ENCODE measurements at places on chromosomes 1 and 21.

- DNase-seq: no peak
These were observed 464.8 kb upstream of the USP24 start for GRCh38 chr1:55679971-55680370.

DNA sequence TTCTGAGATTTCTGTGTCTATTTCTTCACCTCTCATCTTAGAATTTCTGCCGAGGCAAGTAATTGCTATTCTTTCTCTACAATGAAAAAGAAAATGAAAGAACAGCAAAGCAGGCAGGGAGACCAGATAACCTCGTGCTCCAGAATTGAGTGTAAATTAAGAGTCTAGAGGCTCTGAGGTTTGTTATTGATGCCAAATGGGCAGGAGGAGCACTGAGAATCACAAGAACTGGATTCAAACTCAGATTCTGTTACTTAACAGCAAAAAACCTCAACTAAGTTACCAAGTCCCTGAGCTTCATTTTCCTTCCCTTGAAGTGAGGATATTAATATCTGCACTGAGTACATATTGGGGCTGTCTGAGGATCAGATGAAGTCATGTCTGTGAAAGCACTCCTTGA, 5.5 kb upstream of the DDR2 start:
- DNase-seq: no peak

GRCh38 chr1:172401892-172402291, 18.6 kb upstream of the C1orf105 start:
- peak; percentile 67 for DNase-seq

DNA sequence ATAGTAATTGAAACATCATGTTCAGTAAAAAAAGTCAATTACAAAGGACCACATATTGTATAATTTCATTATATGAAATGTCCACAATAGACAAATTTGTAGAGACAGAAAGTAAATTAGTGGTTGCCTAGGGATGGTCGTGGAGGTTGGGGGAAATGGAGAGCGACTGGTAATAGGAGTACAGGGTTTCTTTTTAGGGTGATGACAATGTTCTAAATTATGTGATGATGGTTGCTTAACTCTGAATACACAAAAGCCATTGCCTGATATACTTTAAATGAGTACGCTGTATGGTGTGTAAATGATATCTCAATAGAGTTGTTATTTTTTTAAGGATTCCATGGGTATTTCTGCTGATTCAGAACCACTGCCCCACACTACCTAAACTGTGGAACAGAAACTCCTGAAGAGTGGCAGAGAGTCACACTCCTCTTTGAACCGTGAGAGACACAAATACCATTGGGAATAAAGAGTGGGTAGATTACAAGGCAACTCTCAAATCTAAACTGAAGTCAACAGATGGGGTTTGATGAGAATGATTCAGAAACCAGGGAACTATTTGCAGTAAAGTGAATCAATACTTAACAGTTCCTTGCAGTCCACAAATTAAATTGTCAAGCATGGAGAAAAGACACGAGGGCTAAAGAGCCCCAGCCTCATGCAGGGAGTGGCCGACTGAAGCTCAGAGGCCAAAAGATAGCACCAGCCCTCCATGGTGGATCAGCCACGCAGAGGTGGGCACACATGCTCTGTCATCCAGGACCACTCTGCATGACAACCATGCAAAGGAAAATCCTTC, 118.0 kb downstream of the CAPN8 start:
- no peak for DNase-seq

GRCh38 chr1:32447469-32448185, 17.2 kb upstream of the ZBTB8B start:
- DNase-seq: peak; percentile 90

- DNase-seq: peak; percentile 90
These were observed 121.8 kb upstream of the TNR start for GRCh38 chr1:175865041-175865766.

GRCh38 chr1:219329578-219329977, 155.9 kb downstream of the LYPLAL1 start:
- no peak for DNase-seq

- DNase-seq: no peak
These were observed 9.1 kb downstream of the LAMC2 start for GRCh38 chr1:183195142-183195574.

DNA sequence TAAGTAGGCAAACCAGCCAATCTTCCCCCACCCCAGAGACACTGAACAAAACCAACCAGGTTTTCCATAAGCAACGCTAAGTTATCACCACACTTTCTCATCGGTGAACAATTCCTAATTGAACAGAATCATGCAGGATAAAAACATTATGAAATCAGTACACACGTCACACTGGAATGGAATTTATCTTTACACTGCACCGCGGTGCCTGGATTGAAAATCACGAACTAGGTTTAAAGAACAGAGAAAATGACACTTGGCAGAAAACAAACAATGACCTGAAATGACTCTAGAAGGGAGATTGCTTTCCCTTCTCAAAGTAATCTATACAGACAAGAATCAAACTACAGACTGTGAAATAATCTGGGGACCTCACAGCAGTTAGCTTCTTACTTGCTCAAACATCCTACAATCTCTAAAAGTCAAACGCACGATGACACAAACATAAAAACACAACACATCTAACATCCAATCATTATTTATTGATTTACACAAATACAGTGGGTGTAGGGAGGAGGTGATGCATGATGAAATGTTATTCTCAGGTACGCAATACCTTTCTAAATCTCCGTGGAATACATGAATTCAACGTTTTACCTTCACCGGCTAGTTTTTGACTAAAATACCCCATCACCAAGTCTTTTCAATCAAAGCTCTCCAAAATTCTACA, 1.9 kb downstream of the EIF4G3 start:
- DNase-seq: no peak

DNA sequence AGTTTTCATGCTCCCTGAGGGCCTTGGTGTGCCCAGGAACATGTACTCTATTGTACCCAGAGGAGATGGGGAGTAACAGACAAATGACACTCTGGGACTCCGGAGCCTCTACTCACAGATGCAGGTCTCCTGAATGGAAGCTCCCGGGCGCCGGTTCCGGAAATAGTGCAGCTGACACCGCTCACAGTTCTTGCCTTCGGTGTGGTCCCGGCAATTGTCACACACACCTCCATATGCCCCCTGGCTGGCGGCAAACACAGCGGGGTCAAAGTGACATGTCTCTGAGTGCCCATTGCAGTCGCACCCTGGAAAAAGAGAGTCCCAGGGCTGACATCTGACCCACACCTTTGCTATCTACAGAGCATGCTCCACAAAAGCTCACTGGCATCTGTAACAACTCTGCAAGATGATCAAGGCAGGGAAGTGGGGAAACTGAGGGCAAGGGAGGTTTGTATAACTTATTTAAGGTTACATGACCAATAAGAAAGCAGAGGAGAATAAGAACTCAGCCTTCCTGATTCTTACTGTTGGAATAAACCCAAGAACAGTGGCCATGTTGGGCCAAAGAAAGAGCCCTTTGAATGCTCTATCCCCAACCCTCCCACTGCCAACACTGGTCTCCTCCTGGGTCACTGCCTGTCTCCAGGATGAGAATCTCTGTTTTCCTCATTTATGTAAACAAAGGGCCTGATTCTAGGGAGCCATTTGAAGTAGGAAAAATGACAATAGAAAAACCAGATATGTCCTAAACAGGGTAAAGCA, 22.4 kb downstream of the LAMB3 start:
- DNase-seq: no peak

DNA sequence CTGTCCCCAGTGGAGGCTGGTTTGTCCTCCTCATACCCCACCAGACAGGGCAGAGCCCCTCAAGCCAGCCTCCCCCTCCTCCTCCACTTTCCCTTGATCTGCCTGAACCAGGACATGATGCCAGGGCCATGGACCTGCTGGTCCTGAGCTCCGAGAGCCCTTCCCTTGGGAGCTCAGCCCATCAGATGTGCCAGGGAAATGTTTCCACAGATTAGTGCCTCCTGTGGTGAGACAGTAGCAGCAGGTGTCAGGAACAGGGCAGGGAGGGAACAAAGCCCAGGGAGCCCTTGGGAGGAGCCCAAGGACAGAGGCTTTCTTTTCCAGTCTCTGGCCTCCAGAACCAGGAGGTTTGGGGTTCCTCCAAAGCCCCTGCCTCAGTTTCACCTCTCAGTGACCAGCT, 14.6 kb upstream of the SLC41A1 start:
- peak; percentile 75 for DNase-seq

DNA sequence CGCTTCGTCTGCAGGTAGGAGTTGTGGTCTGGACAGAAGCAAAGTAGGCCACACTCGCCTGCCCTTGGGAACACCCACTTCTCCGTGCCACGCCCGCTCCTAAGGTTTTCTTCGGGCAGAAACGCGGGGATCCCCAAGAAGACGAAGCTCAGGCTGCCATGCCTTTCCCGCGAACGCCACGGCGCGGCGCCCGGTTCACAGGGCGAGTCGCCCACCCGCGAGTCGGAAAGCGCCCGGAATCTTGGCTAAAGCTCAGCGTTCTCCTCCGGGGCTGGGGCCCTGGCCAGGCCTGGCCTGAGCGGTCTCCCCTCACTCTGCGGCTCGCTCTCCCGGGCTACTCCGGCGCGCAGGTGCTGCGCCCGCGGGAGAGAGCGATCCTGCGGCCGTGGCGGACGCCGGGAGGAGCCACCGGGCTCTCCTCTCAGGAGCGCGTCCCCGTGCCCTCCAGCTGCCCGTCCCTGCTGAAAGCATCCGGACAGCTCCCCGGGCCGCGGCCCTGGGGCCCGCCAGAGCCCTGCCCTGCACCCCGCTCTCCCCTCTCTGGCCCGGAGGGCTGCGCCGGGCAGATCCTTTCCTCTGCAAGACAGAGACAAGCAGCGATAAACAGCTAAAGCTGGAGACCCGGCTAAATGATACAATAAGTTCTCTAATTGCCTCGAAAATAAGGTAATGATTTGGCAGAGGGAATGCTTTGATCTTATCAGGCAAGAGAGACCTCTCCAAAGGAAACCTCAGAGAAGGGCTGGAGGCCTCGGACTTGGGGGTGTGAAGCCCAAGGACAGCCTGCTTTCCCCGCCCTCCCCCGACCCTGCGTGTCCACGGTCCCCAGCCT, 6.7 kb upstream of the WNT2B start:
- peak; percentile 82 for DNase-seq

DNA sequence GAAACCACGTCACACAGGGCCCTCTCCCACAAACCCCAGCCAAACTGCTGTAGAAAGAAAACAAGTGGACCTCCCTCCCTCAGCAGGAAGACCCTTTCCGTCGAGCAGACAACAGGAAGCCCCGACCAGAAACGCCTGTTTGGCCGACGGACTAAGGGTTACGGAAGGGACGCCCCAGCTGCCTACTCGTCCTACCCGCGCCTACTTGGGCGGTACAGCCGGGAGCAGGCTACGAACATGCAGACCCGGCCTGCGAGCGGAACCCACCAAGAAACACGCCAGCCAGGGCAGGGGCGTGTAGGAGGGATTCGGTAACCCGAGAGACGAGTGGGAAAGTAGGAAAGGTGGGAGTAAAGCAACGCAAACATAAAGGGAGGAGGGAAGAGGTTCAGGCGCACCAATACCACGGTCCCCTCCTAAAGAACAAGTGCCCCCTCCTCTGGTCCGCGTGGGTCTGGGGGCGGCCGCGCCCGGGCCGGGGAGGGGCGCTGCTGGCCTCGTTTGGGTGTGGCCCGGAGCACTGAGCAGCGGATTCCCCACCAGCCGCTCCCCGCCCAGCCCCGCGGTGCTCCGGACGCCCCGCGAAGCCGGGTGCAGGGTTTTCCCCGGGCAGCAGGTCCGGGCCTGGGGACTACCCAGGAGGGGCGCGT, 450 bp downstream of the S100A10 start:
- DNase-seq: peak; percentile 83

- no peak for DNase-seq
These were observed 22.2 kb downstream of the PSMG1 start for GRCh38 chr21:39161064-39161463.

GRCh38 chr1:179824265-179824664, 53.3 kb downstream of the TOR1AIP2 start:
- DNase-seq: peak; percentile 47

GRCh38 chr1:27049607-27050006, 37.0 kb upstream of the TENT5B start:
- peak; percentile 81 for DNase-seq

DNA sequence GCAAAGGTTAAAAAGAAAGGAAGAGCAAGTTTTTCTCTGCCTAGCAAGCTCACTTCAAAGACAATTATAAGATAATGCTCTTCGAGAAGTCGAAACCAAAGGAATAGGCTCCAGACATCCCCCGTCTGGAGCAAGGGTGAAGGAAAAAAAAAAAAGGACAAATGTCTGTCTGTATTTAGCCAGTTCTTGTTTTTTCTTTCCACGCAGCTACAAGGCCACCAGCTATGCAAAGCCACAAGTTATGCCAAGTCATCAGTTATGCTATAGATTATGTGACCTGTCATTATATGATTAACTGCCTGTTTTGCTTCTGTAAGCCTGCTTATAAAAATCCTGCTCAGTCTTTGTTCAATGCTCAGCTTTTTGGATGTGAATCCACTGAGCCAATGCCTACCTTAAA, 2.4 kb upstream of the THEM5 start:
- no peak for DNase-seq

DNA sequence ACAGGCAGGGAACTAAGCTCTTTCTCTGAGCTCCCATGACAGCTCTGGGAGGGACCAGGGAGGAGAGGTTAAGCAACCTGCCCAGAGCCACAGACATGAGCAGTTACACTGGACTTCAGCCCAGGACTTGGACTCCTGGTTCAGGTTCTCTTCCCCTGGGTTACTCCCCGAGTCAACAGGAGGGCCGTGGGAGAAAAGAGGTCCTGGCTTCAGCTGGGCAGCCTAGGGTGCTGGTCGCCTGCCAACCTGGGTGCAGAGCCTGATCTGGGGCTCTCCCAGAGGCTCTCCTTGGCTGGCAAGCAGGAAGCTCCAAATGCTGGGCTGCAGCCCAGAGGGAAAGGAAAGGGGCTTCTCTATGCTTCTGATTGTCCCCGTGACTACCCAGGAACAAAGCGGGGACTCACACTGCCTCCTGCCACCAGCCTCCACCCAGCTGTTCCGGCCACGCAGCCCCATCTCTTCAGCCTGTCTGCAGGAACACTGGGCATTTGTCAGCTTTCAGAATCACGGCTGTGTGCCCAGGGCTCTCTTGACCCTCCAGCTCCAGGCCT, 141.8 kb downstream of the HIVEP3 start:
- DNase-seq: no peak

DNA sequence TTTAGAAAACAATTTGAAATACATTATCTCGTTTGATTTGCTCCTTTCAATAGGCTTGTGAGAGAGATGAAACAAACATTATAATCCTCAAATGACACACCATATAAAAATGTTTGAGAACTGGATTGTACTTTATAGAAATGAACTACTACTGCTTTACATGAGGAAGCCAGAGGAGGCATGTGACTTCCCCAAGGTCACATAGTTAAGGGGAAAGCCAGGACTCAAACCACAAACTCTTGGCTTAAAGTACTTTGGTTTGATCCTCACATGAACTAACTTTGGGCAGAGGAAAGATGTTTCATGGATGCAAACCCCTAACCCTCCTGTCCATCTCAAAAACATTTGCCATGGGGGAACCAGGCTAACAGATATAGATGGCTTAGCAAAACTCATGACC, 4.7 kb downstream of the ARHGEF11 start:
- no peak for DNase-seq

GRCh38 chr21:45780647-45781046, 137.1 kb downstream of the PCBP3 start:
- no peak for DNase-seq

- DNase-seq: no peak
These were observed 12.6 kb downstream of the FALEC start for GRCh38 chr1:150528196-150528595.

- no peak for DNase-seq
These were observed 178.7 kb downstream of the TNR start for GRCh38 chr1:175564723-175565122.

GRCh38 chr1:167059045-167059808, 30.9 kb downstream of the GPA33 start:
- peak; percentile 94 for DNase-seq

GRCh38 chr1:240455228-240455821, 156.6 kb downstream of the GREM2 start:
- DNase-seq: peak; percentile 53

- peak; percentile 82 for DNase-seq
These were observed 50.4 kb upstream of the RIPK4 start for GRCh38 chr21:41817228-41817627.
